ENCODE measurements at places on chromosomes 7 and 10.

DNA sequence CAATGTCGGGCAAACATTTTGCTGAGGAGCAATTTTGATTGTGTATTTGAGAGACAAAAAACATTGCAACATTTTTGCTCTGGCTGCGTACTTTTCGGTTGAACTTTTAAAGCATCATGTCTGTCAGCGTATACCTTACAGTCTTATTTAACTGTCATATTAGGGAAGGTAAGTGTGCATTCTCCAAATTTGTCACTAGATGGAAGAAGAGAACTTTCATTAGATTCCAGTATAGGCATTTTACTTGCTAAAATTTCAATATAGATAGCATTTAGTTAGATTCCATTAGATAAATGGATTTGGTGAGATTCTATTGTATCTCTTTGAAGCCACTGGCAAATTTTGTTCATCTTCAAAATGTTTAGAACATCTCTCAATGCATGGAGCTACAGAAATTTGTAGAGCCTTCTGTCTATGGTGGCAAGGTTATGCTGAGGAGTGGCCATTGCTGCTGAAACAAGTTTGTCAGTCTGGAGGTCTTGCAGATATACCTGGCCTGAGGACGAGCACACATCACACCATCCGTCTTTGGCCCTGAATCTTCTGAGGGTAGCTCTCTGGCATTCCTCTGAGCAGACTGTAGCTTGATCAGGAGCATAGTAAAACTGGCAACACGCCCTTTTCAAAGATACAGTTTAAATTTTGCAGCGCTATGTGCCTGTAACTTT lies 437.5 kb upstream of the MBL2 start:
- DNase-seq: peak; percentile 5

DNA sequence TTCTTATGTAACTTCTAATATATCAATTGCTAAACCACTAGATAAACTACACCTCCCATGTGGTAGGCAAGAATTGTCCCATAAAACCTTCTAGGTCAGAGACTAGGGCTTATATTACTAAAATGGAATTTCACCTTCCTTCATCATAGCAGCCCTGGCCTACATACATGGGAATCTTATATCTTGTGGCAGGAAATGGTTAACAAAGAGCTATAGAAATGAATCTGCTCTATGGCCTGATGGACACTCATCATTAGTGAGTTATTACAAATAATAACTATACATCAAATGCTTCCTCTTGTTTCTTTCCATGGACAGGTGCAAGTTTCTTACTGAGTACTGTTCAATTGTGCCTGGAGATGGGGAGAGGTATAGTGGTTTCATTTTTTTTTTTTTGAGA lies 62.3 kb upstream of the PDLIM1 start:
- no peak for DNase-seq

- no peak for DNase-seq
Observed at GRCh38 chr10:132239126-132240031, 52.6 kb downstream of the DPYSL4 start.

DNA sequence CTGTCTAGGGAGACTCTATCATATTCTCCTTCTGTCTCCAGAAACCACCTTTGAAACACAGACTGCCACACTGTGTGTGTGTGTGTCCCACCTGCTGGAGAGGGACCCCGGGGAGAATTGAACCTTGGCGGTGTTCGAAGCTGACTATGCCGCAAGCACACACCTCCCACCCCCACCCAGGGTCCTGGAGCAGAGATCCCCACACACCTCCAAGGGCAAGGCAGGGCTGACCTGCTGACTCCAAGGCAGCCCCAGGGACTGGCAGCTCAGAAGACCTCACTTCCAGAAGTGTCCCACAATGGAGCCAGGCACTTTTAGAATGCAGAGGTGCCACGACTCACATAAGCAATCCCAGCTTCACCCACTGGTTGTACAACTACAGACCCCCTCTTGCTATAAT lies 13.1 kb downstream of the DRGX start:
- no peak for DNase-seq

DNA sequence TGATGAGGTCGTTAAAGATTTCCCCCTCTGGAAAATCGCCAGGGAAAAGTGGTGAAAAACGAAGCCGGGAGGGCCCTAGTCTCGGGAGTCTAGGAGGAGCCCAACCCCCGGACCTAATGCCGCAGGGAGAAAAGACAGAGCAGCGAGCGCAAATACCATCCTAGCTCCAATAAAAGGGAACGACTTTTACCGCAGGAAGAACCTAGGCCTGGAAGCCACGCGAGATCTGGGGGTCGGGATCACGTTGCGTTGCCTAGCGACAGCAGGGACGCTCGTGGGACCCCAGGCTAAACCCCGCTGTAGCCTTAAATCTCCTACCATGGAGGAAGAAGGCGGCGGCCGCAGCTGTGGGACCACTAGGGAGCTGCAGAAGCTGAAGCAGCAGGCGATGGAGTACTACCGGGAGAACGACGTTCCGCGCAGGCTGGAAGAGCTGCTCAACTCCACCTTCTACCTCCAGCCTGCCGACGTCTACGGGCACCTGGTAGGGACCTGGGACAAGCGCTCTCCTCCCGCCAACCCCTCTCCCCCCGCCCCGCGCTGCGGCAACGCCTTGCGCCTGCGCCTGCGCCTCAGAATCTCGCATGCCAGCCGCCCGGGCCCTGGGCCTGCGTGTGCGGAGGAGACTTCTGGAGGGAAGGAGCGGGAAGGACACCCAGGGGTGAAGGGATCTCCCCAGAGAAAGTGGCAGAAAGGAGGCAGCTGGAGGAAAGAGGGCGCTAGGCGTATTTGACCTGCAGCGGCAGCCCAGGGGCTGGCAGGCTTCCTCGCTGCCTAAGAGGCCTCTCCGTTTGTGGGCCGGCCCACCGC lies at the start of gene ENO4:
ENO4 (plus strand) TSS at position 252 of the 810 bp plus-strand sequence; CDS start at position 320, 68 bp downstream.
- DNase-seq: peak; percentile 90

GRCh38 chr10:53127686-53128085 lies 355.1 kb upstream of the MBL2 start:
- DNase-seq: no peak

GRCh38 chr10:132412316-132413192 lies 15.6 kb downstream of the PWWP2B start:
- DNase-seq: no peak

DNA sequence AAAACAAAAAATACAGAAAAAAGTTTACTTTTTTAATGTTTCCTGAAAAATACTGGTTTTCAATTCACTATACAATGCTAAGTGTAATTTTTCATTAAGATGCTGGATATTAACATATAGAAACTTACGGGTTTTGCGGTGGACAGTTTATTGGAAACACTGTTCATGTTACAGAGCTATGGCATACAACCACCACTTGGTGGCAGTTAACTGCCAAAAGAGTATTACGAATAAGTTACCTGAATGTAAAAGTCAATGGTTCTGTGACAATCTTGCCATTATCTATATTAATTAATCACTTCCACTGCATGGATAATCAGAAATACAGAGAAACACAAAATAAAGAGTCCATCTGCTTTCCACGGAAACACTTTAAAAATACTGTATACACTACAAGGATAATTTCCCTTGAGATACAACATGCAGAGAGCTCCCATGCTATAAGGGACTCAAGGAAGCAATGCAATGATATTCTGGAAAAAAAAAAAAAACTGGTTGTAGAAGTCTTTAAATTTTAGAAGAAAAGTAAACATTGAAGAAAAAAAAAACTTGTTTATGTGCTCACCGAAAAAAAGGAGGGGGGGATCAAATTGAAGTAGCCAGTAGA lies 97.0 kb downstream of the TPK1 start:
- DNase-seq: peak; percentile 54

DNA sequence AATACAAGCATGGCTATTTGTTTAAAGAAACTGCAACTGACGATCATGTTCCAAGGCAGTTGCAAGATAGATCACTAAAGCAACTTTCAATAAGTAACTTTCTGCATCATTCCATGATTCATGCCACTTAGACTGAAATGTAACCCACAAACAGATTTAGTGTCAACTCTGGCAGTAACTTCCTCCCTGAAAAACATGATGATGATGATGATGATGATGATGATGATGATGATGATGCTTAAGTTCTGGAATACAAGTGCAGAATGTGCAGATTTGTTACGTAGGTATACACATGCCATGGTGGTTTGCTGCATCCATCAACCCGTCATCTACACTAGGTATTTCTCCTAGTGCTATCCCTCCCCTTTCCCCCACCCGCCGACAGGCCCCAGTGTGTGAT lies 754.7 kb downstream of the INHBA start:
- no peak for DNase-seq

DNA sequence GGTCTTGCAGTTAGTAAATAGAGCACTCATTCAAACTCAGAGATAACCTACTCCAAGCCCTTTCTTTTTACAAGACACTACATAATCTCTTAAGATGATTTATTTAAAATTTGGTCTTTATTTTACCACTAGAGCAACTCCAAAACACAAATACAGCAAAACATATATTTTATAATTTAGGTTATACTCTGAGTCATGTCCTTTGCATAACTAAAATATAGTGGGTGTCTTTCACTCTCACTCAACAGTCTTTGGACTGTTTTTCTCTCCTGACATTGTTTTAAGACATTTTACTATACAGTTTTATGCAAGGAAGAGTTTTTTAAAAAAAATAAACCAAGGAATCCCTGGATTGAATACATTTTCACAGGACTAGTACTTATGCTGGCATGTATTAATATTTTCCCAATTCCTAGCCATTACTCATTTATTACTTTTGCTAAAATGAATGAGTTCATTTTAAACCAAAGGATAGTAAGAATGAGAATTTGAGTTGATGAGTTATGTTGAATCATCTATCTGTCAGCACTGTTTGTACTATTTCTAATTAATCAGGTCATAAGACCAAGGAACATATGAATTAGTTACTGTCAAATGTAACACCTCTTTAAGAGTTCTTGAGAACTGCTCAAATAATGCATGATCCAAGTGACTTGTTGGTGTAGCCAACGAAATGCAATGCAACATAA lies 303.1 kb upstream of the FZD1 start:
- DNase-seq: no peak

DNA sequence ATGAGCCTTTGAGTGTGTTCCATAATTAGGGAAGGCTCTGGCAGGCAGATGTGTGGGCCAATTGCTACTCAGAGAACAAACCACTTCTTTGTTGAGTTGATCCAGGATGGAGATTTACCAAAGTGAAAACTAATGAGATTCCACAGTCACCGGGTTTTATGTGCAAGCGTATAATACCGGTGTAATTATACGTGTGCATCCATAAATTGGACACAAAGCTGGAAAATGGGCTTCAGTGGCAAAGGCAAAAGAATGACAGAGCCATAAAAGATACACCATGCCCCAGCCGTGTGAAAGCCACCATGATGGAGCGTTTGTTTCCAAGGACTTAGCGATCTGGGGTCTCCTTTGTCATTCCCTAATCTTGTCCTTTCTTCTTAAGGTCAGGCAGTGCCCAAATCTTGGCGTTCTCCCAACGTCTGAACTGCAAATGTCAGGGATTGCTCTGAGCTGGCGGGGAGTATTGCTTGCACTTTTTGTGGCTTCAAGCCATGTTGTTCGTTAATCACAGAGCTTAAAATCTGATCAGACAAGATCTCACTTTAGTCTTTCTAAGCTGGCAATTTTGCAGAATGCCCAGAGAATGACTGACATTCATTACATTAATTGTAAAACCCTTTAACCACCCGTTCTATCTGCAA lies 70.1 kb downstream of the NPTX2 start:
- DNase-seq: no peak

DNA sequence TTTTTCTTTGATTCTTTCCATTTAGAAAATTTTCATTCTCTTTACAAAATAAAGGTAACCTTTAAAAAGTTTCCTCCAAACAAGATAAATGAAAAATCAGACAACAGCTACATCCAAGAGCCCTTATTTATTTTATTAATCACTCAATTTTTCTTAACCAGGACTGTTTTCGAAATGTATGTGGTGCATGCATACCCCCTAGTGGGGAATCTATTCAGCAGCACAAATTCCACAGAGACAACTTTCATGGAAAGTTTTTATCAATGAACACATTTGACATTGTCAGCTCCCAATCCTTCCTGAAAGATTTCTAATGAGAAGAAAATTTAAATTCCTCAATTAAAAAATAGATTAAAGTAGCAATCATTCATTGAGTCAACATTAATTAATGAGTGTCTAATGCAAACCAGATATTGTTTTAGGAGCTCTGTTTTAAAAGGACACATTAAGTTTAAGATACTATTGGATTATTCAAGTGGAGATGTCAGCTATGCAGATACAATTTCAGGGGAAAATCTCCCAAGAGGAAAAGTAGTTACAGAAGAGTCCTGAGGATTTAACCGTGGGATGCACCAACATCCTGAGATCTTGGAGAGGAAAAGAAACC lies 5.2 kb upstream of the HTR7 start:
- DNase-seq: peak; percentile 71
